ENCODE measurements at places on chromosomes 7 and 10. TPM values are rescaled to one million over a fixed set of nuclear protein-coding genes. Genes with fewer than 3 reads are reported as not detected.
A peak's percentile ranks its signal among the peaks of the same experiment; 100 is the strongest.

DNA sequence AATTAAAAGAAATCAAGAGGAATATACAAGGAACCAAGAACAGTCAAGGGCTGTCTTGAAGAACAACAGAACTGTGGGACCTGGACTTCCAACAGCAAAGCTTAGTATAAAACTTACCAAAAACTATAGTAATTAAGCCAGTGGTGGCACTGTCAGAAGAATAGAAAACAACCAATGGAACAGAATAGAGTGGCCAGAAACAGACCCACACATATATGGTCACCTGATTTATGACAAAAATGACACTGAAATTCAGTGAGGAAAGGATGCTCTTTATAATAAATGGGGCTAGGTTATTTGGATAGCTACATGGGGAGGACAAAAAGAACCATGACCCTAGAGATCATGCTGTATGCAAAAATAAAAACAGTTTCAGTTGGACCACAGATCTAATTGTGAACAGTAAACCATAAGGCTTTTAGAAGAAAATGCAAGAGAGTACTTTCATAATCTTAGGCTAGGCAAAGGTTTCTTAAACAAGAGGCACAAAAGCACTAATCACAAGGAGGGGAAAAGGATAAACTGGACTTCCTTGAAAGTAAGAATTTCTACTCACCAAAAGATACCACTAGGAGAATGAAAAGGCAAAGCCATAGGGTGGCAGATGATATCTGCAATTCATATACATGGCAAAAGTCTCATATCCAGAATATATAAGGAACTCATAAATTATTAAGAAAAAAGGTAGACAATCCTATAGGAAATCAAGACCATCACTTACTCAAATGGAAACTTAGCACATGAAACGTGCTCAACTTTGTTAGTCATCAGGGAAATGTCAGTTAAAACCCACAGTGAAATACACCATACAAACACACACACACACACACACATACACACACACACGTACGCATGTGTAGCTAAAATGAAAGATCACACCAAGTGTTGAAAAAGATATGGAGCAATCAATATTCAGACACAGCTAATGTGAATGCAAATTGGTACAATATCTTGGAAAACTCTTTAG, 20.8 kb downstream of the HYCC1 start:
- no peak overlapping the region for H3K4me3 ChIP-seq
- H3K4me1 ChIP-seq: no peaks in the 10 kb centered on the region
- H3K27ac ChIP-seq: no peak overlapping the region
- H3K36me3 ChIP-seq: no peaks in the 10 kb centered on the region
- no peak for DNase-seq

DNA sequence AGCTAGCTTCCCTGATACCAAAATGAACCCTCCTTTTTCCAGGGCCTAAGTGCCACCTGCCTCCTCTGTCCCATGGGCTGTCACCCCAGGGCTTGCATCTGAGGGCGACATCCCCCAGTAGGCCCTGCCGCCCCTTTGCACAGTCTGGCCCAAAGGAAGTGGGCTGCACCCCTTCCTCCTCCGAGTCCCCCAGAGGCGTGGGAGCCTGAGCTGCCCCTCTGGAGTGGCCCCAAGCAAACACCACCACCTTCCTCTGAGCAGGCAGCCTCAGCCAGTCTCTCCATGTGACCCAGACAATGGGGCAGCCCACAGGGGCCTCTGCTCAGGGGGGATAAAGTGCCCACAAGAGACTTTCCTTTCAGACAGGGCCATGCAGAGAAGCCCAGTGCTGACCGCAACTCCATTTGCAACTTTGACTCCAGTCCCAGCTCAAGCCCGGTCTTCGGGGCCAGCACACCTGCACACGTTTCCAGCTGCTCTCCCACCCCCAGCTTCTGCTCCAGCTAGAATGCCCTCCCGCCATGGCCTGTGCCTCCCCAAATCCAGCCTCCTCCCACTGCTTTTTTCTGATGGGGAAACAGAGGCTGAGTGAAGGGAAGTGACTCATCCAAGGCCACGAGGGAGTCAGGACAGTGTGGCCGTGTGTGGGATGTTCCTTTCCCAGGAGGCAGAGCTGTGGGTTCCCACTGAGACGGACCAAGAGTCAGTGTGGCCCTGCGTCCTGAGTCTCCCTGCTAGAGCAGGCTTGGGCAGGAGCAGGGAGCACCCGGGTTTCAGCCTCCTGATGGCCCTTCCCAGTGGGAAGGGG, 111.9 kb downstream of the ZMIZ1 start:
- no peak for DNase-seq
- no peak overlapping the region for H3K4me3 ChIP-seq
- H3K4me1 ChIP-seq: peaks cover 100% of the 10 kb centered on the region
- peak overlapping the region; percentile 72 for H3K27ac ChIP-seq
- H3K27me3 ChIP-seq: no peaks in the 10 kb centered on the region
- no peaks in the 10 kb centered on the region for H3K36me3 ChIP-seq

DNA sequence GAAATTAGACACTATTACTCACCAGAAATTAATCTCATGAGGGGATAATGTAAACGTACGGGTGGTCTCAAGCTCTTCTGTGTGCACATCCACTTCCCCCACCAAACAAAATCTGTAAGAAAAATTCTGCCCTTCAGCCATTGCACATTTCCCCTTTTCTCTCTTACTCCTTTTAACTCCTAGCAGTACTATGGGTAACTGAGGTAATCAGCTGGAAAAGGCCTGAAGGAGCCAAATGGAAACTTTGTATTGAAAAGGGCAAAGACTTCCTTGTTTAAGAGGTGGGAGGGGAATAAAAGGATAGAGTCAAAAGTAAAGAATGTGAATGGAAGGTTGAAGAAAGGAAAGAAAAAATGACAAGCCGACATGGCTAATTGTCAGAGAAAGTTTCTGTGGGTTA, 273.8 kb downstream of the RNLS start:
- no peaks in the 10 kb centered on the region for H3K27me3 ChIP-seq
- no peak for DNase-seq
- no peak overlapping the region for H3K4me3 ChIP-seq
- no peaks in the 10 kb centered on the region for H3K36me3 ChIP-seq
- no peak overlapping the region for H3K27ac ChIP-seq

DNA sequence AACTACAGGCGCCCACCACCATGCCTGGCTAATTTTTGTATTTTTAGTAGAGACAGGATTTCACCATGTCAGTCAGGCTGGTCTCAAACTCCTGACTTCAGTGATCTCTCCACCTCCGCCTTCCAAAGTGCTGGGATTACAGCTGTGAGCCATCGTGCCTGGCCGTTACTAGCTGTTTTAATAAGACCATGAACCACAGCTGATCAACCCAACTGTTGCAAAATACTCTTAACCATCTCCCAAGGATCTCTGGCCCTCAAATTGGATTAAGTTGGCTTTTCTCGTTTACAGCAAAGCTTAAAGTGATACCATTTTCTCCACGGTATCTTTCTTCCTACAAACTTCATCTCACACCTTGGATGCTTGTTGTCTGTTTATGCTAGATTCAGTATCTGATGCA, 18.3 kb downstream of the ZFAND2A start:
- no peak overlapping the region for H3K4me3 ChIP-seq
- H3K27me3 ChIP-seq: no peaks in the 10 kb centered on the region
- no peaks in the 10 kb centered on the region for H3K36me3 ChIP-seq
- H3K27ac ChIP-seq: no peak overlapping the region
- H3K4me1 ChIP-seq: peaks cover 17% of the 10 kb centered on the region

- H3K36me3 ChIP-seq: no peaks in the 10 kb centered on the region
- no peak for DNase-seq
- no peak overlapping the region for H3K4me3 ChIP-seq
Measured at GRCh38 chr10:70118196-70118595, 14.4 kb downstream of the AIFM2 start.

- DNase-seq: peak; percentile 70
- no peaks in the 10 kb centered on the region for H3K4me1 ChIP-seq
- no peak overlapping the region for H3K27ac ChIP-seq
- H3K4me3 ChIP-seq: no peak overlapping the region
- no peaks in the 10 kb centered on the region for H3K36me3 ChIP-seq
- H3K27me3 ChIP-seq: no peaks in the 10 kb centered on the region
Measured at GRCh38 chr10:96642973-96643372, 56.2 kb upstream of the TM9SF3 start.

GRCh38 chr7:34249192-34249591, 343.9 kb downstream of the BMPER start:
- no peak overlapping the region for H3K27ac ChIP-seq
- no peaks in the 10 kb centered on the region for H3K27me3 ChIP-seq
- H3K4me3 ChIP-seq: no peak overlapping the region
- DNase-seq: no peak
- no peaks in the 10 kb centered on the region for H3K36me3 ChIP-seq

DNA sequence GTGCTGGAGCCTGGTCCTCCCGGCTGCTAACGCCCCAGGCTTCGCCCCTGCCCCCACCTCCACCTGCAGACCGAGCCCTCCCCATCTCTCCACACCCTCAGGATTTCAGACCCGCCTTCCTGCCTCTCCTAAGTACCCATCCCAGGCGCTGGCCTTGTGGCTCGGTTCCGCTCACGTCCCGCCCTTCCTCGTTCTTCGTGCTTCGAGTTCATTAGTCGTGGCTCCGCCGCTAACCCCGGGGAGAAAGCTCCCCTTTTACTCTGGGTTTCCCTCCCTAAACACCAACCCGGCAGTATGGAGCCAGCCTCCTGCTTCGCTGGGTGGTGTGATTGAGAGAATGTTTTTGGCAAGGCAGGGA, 11.2 kb downstream of the EMX2 start:
- no peak for DNase-seq
- H3K4me3 ChIP-seq: no peak overlapping the region
- H3K36me3 ChIP-seq: no peaks in the 10 kb centered on the region
- peaks cover 83% of the 10 kb centered on the region for H3K27me3 ChIP-seq

DNA sequence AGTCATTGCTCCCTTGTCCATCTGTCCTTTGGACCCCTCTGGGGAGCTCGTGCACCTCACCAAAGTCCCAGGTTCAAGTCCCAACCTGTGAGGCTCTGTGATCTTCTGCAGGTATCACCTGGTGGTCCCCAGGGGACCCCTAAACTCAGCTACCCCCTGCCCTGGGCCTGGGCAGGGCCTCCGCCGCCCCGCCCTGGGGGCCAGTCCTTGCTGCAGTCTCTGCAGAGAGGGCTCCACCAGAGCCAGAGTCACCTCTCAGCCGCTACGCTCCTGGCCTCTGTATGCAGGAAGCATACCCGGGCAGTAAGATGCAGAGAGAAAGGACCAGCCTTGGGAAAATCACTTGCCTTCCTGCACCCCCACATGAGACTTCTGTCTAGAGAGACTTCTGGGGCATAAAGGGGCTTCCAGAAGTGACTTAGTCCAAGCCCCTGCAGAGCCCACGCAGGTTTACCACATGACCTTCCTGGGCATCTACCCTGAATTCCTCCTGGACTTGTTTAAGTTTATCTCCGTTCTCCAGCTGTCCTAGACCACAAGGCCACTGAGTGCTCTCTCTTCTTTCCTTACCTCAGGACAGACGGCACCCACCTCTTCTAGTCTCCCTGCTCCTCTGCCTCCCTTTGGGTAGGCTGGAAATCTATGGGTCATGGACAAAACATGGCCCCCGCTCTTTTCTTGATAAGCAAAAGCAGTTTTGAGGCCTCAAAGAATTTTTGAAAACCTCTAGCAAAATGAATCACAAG, 21.2 kb downstream of the CALML5 start:
- no peaks in the 10 kb centered on the region for H3K27me3 ChIP-seq
- no peaks in the 10 kb centered on the region for H3K4me1 ChIP-seq
- H3K36me3 ChIP-seq: no peaks in the 10 kb centered on the region
- peak; percentile 34 for DNase-seq
- no peak overlapping the region for H3K4me3 ChIP-seq
- H3K27ac ChIP-seq: no peak overlapping the region

GRCh38 chr7:157441023-157441399, 104.2 kb downstream of the DNAJB6 start:
- DNase-seq: peak; percentile 39
- H3K27me3 ChIP-seq: no peaks in the 10 kb centered on the region
- no peak overlapping the region for H3K4me3 ChIP-seq
- H3K36me3 ChIP-seq: no peaks in the 10 kb centered on the region
- H3K27ac ChIP-seq: no peak overlapping the region
- no peaks in the 10 kb centered on the region for H3K4me1 ChIP-seq

DNA sequence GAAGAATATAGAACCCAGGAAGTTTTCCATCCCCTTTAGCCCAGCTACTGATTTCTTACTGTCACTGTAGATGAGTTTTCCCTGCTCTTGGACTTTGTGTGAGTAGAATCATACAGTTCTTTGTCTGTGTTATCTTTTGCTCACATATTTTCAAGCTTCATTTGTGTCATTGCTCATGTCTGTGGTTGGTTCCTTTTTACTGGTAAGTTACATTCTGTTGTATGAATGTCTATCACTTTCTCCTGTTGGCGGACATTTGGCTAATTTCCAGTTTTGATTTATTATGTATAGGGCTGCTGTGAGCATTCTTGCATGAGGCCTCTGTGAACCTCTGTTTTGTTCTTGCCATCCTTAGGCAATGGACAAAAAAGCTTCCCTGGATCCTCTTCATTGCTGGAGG, 5.3 kb downstream of the GLRX3 start:
- no peak for DNase-seq
- H3K4me3 ChIP-seq: no peak overlapping the region
- H3K27ac ChIP-seq: no peak overlapping the region
- no peaks in the 10 kb centered on the region for H3K36me3 ChIP-seq

HSPA14 gene
- total RNA-seq: 10.0 TPM

INHBA gene
- 5.5 TPM for total RNA-seq

GOLGA7B gene
- total RNA-seq: 0.16 TPM

Data from sigmoid colon (tissue), 7 donors.